ENCODE measurements at places on chromosomes 4 and X.

- DNase-seq = no peak
Measured at GRCh38 chr4:7068279-7068842, 497 bp upstream of the GRPEL1 start.

GRCh38 chrX:16930392-16930791 is 16.1 kb upstream of the REPS2 start:
- no peak for DNase-seq

DNA sequence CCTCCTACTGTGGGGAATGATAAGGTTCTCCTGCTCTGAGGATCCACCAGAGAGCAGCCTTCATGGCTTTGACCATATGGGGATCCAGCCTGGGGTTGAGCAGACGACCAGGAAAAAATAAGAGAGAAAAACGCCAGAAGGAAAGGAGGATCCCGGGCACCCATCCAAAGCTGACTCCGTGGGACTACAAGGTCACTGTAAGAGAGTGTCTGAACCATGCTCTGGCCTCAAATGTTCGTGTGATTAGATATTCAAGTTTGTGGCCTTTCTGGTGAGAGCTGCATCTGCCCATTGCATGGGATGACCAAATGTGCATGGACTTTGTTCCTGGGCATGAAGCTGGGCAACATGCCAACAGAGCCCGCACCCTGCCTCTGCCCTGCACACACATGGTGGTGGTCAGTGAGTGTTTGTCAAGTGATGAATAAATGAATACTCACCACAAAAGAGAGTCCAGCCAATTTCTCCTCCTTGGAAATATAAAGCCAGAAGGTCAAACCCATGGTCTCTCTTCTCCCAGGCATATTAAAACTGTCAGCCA is 346.0 kb upstream of the GATB start:
- no peak for DNase-seq

DNA sequence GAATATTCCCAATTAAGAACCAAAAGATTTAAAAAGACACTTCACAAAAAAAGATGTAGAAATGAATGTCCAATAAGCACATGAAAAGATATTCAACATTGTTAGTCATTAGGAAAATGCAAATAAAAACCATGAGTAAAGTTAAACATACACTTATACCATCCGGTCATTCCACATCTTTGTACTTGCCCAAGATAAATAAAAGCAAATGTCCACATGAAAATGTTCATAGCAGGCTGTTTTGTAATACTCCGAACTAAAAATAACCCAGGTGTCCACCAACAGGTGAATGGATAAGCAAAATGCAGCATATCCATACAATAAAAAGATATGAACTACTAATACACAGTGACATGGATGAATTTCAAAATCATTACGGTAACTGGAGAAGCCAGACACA is 28.6 kb upstream of the ZCCHC4 start:
- DNase-seq = no peak

- no peak for DNase-seq
Measured at GRCh38 chr4:20895988-20896387, 195.7 kb downstream of the PACRGL start.

DNA sequence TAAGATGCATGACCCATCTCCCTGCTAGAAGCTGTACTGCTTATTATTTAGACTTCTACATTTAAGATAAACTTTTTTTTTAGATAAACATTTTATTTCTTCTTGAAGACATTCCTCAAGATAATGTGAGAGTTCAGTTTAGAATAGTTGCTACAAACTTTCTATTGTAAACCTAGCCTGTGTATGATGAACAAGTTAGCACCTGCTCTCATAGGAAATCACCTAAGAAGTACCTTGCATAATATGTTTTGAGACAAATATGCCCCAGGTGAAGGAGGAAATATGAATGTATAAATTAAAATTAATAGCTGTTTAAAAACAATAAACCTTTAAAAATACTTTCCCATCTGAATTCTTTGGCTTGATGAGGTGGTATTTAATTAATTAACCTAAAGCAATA is 35.6 kb downstream of the RASGEF1B start:
- DNase-seq = no peak

DNA sequence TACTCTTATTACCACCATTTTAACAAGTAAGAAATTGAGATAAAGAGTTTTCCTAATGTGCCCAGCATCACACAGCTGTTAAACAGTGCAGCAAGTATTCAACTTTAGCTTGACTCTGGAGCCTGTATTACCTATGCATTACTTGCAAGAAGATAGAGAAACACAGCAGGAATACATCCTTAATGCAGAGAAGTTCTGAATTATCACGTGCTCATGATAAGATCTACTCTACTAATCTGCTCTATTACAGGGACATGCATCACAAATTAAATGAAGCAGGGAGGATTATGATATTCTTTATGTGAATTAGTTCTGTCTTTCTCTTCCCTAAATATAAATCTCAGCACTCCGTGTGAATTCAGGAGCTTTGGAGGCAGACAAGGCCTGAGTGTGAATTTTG is 39.0 kb upstream of the PDGFC start:
- DNase-seq = no peak

DNA sequence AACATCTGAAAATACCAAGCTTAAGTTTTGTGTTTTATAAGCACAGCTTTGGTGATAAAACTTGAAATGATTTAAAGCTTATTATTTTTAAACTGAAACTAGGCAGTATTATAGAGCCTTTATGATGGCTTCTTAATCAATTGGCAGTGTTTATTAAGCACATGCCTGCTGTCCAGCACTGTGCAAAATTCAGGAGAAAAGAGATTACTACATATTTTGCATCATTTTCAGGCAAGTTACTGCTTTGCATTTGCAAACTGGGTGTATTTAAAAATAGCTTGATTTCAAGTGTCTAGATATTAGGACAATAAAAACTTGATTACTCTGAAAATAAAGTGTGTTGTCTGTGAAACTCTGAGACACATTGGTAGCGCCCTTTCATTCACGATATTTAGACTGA is 126.5 kb downstream of the PDLIM5 start:
- no peak for DNase-seq

- DNase-seq = no peak
Measured at GRCh38 chr4:148192526-148192925, 249.7 kb downstream of the NR3C2 start.

DNA sequence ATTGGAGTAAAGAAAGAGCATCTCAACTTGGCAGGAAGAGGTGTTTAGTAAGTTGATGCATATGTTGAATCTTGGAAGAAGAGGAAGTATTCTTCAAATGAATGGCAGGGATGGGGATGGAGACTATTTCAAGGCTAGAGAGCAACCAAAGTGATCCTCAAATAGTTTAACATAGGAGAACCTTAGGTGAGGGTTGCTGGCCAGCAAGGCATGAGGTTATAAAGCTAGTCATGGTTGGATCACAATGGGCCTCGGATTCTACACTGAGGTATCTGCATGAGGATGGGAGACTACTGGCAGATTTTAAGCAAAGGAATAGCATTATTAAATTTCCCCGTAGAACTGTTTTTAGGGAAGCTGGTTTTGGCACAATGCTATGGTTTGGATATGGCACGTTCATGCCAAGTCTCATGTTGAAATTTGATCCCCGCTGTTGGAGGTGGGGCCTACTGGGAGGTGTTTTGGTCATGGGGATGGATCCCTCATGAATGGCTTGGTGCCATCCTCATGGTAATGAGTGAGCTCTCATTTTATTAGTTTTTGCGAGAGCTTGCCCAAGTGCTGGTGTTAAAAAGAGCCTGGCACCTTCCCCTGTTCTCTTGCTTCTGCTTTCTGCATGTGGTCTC is 41.9 kb upstream of the ETNPPL start:
- no peak for DNase-seq

GRCh38 chr4:955161-955921 is 18.0 kb downstream of the DGKQ start:
- DNase-seq = no peak

DNA sequence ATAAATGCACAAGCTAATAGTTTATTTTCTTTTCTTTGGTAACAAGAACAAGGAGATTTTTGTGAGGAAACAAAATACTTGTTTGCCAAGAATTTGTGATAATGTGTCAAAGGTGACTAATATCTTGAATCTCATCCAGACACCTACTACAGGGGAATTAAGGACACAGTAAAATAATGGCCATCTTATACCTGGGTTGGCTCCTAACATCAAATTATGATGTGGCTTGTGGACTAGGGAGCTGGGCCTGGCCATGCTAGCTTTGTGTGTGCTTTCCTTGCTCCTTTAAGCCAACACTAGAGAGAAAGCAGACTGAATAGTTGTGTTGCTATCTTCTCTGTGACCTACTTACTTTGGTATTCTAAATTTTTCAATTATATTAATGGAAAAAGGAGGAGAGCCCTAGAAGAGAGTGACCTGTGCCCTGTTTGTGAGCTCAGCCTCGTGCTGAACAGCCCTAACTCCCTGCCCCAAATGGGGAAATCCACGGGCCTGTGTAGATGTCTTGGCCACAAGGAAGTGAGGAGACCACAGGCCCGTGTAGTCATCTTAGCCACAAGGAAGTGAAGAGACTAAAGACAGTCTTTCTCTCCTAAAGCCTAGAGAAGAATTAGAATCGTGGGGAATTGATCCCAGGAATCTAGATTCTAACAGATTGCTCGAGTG is 23.3 kb downstream of the ARHGAP24 start:
- DNase-seq = peak; percentile 82

DNA sequence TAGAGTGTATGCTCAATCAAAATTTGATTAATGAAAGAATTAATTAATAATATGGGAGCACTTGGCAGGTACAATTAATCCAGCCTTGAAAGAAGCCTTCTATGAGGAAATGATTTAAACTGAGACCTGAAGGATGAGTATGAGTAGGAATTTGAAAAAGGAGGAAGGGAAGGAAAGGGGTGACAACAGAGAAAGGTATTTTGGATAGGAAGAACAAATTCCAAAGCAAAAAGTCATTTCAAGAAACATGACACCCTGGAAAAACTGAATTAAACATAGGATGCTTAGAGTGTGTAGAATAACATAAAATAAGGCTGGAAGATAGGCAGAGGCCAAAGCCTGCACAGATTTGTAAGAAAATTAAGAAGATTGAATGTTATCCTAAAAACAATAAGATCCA is 29.6 kb downstream of the PHOX2B start:
- no peak for DNase-seq

GRCh38 chrX:47272013-47272408 is 39.2 kb downstream of the USP11 start:
- DNase-seq = no peak

- no peak for DNase-seq
Measured at GRCh38 chr4:55338486-55338885, 7.6 kb upstream of the SRD5A3 start.

GRCh38 chrX:115333446-115333845 is 43.9 kb downstream of the LUZP4 start:
- DNase-seq = no peak

DNA sequence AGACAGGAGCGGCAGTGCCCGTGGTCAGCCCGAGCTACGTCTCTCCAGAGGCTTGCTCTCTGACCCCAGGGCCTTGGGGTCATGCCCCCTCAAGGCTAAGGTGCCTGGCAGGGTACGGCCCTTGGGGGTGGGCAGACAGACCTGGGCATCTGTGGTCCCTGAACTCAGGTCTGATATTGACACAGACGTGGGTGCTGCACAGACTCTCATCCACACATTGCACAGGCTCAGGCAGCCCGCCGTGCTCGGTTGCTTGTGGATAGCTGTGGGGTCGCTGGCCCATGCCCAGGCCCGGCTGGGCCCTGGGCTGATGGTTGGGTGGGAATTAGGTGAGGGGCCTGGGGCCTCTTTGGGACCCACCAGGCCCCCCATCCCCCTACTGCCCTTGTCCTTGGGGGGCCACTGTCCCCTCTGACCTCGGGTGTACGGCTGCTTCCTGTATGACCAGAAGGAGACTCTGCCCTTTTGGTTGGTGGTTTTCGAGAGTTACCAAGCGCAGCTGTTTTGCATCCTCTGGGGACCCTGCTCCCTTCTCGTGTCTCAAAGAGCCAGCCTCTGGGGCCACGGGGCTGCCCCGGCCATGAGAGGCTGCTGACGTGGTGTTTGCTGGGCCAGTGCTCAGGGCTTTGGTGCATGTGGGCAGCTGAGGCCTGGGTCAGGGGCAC is 10.1 kb downstream of the FGFRL1 start:
- DNase-seq = peak; percentile 77

- no peak for DNase-seq
Measured at GRCh38 chrX:68843992-68844391, 15.2 kb downstream of the EFNB1 start.

DNA sequence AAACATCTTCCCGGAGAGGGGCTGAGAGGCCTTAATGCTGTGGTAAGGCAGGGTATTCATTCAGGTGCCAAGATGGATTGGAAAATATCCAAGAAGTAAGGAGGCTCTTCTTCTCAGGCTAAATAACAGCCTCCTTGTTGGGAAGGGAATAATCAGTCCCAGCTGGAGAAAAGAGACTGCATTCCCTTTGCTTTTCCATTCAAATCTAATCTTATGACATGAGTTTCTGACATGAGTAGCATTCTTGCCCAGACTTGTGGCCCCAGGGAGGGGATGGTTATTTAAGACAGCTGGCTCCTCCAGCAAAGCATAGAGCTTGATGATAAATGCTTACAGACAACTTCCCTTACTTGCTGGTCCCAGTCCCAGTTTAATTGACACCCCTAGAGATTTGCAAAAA is 98.3 kb downstream of the DCLK2 start:
- DNase-seq = no peak

DNA sequence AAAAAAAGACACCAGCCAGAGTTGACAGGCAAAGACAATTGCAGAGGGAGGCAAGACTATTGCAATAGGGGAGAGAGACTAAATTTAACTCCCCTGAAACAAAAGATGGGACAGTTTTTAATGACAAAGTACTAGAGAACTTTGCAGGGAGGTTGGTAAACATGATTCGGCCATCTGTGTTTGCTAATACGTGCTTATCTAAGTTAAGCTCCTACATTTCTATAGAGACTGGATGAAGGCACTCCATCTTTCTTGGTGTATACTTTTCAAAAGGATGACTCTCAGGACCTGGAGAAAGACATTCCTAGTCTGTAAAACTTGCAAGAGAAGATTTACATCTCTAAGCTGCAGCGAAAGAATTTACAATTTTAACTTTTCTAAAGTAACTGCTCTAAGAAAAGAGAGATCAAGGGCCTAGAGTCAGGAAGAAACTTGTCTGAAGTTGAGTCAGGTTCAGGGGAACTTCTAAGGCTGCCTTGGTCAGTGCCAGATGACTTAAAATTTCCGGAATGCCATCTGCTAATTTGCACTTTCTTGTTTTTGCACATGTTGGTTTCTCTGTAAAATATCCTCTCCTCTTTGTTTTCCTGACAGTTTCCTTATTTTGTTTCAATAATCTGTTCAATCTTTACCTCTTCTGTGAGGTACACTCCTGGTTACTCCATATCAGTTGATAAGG is 10.6 kb downstream of the ADAM29 start:
- DNase-seq = peak; percentile 82

GRCh38 chrX:14926471-14926870 is 53.2 kb downstream of the MOSPD2 start:
- DNase-seq = no peak

DNA sequence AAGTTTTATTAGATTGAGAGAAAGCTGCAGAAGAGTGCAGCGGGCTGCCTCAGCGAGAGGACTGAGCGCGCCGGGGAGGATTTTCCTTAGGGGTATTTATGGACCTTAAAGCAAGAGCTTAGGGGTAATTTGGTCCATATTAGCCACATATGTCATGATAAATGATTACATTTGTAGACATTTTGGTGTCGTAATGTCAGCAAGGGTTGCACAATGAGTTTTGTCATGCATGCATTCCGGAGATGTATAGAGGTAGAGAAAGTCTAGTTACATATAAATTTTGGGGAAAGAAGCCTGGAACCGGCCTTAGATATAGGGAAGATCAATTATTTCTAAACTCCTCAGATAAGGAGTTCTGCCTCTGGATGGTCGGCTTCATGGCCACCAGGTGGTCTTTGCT is 10.0 kb downstream of the MGST2 start:
- DNase-seq = no peak
